ENCODE measurements at places on chromosomes 2 and 18.

DNA sequence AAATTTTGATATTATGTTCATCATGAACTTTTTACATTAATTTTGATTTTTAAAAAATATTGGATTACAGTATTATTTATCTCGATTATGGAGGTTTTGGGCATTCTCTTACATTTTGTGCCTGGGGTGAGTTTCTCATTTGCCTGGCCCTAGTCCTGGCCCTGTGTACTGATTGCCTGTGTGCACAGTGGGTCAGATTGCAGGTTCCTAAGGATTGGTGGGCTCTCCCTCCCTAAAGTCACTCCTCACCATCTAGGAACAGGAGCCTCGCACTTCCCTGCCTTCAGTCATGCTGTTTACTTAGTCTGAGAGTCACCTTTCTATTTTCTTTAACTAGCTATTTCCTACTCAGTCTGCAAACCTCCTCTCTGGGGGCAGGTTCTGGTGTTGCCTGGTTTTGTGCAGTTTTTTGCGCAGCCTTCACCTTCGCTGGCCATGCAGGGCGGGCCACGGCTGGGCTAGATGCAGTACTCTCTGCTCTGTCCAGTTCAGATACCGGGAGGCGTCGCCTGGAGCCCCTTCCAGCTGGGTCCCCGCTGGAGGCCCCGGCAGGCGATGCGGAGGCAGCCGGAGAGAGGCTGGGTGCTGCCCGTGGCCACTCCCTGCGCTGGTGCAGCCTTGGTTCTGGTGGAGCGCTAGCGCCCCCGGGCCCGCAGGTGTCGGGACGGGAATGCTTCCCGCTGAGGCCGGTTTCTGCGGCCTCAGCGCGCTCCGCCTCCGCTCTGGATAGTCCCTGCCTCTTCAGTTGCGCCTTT, 23.3 kb upstream of the MC5R start:
- DNase-seq = no peak

GRCh38 chr2:160650196-160651118, 156.8 kb upstream of the RBMS1 start:
- no peak for DNase-seq

- no peak for DNase-seq
These were observed 146.7 kb upstream of the VRK2 start for GRCh38 chr2:57899898-57900297.

GRCh38 chr2:238904177-238904576, 56.3 kb downstream of the TWIST2 start:
- no peak for DNase-seq

DNA sequence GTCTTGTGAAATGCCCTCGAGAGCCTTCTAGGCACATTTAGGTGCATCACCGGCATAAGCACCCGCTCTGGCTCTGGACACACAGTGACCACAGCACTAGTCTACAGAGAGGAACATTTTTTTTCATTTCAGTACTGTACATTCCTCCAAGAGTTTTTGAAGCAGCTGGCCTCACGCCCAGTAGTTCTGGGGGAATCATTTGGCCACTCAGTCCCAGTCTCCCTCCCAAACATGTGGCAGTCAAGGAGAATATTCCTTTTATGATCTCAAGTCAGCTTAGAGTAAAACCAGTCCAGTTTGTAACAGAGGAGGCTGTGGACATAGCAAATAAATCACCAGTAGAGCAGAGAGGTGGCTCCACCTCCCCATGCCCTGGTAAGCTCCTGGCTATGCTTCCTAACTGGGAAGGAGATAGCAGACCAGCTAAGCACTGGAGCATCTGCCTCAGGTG, 48.1 kb downstream of the KCNE4 start:
- DNase-seq = peak; percentile 95

GRCh38 chr18:79337620-79338019, 58.1 kb upstream of the NFATC1 start:
- no peak for DNase-seq

- DNase-seq = no peak
These were observed 65.4 kb upstream of the ACAA2 start for GRCh38 chr18:49878567-49879270.

GRCh38 chr18:31162825-31163435, at the start of gene DSC1:
Gene DSC1 (minus strand): TSS chr18:31162856. CDS start chr18:31162594, 262 bp downstream.
- no peak for DNase-seq

- no peak for DNase-seq
These were observed 34.2 kb upstream of the PPP4R1 start for GRCh38 chr18:9648431-9649163.

- DNase-seq = no peak
These were observed 156.2 kb upstream of the DSEL start for GRCh38 chr18:67672716-67673115.

GRCh38 chr2:10982931-10983701, 71.4 kb downstream of the KCNF1 start:
- no peak for DNase-seq

DNA sequence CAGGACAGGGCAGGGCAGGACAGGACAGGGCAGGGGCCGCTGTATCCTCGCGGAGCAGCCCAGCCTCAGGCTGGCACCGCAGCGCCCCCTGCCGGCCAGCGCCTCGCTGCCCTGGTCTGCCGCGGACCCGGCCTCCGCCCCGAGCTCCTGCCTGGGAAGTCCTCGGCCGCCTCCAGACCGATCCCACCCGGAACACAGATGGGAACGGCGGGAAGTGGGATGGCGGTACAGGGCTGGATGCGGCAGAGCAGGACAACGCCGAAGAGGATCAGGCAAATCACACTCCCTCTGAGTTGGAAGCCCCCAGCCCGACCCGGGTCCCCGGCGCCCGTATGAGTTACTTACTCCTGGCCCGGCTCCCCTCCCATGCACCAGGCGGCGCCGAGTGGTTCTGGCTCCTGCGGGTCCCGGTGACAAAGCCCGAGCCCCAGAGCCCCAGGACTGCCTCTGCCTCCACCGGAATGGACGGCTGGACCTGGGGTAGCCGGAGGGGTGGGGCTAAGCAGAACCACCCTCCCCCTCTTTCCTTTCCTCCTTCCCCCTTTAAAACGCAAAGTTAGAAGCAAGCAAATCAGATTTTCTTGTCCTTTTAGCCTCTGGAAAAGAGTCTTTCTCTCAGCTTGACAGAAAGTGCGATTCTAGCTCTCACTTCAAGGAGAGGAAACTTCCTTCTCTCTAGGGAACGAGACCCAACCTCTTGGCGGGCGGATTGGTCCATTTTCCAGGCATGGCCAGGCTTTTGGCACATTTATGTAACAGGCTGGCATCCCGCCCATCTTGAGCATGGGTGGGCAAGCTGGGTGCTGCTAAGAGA, at the start of gene TP53I3:
Gene TP53I3, minus strand, starts transcription at position 449 of the 814 bp plus-strand sequence. CDS start 508 bp downstream, outside the sequence.
- DNase-seq = peak; percentile 80

DNA sequence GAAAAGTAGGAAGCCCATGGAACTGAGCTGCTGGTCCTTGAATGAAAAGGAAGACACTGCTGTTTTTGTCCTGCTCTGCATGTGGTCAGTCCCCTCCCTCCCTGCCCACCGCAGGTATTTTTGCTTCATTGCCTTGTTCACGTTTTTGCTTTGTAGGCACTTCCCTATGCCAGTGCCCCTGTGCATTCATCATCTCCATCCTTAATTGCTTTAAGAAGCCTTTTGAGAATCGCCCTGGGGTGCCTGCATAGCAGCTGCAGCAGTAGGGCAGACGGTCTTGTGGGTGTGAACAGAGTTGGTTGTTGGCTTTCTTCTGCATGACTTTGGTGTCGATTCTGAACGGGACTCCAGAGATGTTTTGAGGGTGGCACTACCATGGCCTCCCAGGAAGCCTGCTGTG, 97.0 kb downstream of the CABLES1 start:
- no peak for DNase-seq

DNA sequence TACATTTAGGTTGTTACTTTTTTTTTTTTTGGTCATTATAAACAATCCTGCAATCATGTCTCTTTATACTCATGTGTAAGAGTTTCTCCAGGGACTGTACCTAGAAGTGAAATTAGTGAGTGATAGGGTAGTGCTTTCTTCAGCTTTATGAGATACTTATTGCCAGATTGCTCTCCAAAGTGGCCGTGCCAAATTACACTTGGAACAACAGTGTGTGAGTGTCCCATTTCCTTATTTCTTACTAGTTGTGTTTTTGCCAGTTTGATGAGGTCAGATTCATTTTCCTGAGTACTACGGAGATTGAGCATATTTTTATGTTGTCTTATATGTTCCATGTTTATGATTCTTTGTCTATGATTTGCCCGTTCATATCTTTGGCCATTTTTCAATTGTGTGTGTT, 39.2 kb downstream of the GALNT1 start:
- no peak for DNase-seq

DNA sequence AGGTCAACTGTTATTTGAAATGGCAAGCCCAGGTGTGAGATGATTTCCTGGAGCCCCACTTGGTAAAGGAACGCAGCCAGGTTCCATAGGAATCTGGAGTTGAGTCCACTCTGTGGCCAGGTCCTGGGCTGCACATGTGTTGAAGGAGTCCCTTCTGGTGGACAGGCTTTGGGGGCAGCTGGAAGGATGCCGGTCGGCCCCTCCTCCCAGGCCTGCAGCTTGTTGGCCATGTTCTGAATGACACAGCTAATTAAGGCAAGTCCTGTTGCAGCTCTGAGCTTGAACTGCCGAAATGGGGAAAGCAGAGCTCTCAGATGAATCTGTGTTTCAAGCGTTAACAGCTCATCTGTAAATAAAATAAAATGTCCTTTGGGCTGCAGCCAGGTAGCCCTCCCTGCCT, 23.8 kb downstream of the EN1 start:
- no peak for DNase-seq

GRCh38 chr2:105950521-105951383, 206.0 kb downstream of the NCK2 start:
- no peak for DNase-seq

- DNase-seq = no peak
These were observed 23.0 kb upstream of the RTTN start for GRCh38 chr18:70228536-70228935.

GRCh38 chr2:222100704-222101699, 197.8 kb downstream of the PAX3 start:
- DNase-seq = no peak

DNA sequence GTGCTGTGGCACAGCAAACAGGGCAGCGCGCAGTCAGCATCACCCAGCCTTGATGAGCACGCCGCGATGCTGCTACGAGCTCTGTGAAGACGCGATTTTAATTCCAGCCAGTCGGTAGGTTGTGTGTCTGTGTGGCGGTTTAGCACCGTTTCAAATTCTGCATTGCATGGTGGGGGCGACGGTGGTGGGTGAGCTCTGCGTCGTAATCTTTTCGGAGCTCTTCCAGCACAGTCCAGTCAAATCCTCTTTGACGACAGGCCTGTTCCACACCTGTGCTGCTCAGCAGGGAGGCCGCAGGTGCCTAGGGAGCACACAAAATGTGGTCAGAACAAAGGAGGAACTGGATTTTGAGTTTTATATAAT, 8.6 kb downstream of the ALLC start:
- no peak for DNase-seq

GRCh38 chr2:237700512-237701032, 73.2 kb downstream of the LRRFIP1 start:
- DNase-seq = no peak

Data from GM04504 (cell line).